ENCODE measurements at places on chromosomes 3 and 15.

DNA sequence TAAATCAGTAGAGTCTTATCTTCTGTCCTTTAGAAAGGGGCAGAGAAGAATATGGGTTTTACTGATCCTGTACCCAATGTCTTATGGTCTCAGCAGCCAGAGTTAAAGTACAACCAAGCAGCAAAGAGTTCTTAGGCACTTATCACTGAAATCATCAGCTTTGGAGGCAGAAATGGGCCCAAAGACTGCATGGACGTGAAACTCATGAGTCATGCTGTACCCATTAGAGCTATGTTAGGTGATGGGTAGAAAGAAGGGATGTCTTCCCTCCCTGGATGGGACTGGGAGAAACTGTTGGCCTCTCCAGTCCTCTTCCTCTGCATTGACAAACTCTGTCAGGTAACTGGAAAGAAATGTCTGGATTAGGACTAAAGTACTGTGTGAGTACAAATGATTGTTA, 63.4 kb downstream of the EOMES start:
- no peak for DNase-seq

GRCh38 chr15:45719490-45719889, 84.7 kb downstream of the SQOR start:
- DNase-seq, result no peak

- peak; percentile 33 for DNase-seq
These were observed 1.8 kb upstream of the CEP97 start for GRCh38 chr3:101722394-101723173.

- DNase-seq, result no peak
These were observed 26.4 kb upstream of the APEH start for GRCh38 chr3:49647741-49648140.

GRCh38 chr3:171375666-171376595, 84.3 kb downstream of the TNIK start:
- DNase-seq, result no peak

GRCh38 chr15:57911247-57911646, 154.3 kb downstream of the ALDH1A2 start:
- no peak for DNase-seq
